Vagina (tissue), 2 donors: ENCODE measurements at places on chromosomes 13 and 19.

- DNase-seq, result no peak
These were observed 24.7 kb downstream of the DPF1 start for GRCh38 chr19:38199340-38199739.

DNA sequence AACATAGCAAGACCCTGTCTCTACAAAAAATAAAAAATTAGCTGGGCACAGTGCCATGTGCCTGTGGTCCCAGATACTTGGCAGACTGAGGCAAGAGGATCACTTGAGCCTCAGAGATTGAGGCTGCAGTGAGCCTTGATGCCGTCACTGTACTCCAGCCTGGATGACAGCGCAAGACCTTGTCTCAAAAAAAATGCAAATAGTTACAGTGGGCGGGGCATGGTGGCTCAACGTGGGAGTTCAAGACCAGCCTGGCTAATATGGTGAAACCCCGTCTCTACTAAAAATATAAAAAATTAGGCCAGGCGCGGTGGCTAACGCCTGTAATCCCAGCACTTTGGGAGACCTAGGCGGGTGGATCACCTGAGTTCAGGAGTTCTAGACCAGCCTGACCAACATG lies 8.5 kb downstream of the PGLS start:
- DNase-seq, result no peak

DNA sequence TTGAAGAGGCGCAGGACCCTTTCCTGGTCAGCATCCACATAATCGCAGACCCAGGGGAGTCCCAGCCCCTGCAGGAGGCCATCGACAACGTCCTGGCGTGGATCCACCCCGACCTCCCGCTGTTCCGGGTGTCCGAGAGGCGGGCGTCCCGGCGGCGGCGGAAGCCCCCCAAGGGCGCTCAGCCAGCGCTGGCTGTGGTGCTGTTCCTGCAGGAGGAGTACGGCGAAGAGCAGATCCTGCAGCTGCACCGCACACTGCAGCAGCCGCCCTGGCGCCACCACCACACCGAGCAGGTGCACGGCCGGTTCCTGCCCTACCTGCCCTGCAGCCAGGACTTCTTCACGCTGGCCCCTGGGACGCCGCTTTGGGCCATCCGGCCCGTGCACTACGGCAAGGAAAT lies 29.3 kb downstream of the FAM124A start:
- DNase-seq, result no peak

- no peak for DNase-seq
These were observed 52.8 kb upstream of the RAP2A start for GRCh38 chr13:97381189-97381588.

- no peak for DNase-seq
These were observed 91.8 kb downstream of the MIPEP start for GRCh38 chr13:23797276-23797903.
